Kidney (tissue), 22 donors: ENCODE measurements at places on chromosomes 2 and 18. TPM values are rescaled to one million over a fixed set of nuclear protein-coding genes. Genes with fewer than 3 reads are reported as not detected.

NYAP2 gene
- total RNA-seq, result 0.66 TPM

RAB17 gene
- 59.1 TPM for total RNA-seq

GALNT14 gene
- 84.6 TPM for total RNA-seq

TRIM43 gene
- total RNA-seq, result not detected

UGT1A10 gene
- total RNA-seq, result not detected

DDX1 gene
- 90.0 TPM for total RNA-seq

LIMS4 gene
- total RNA-seq, result 2.9 TPM

MYCN gene
- total RNA-seq, result 1.7 TPM

HRH4 gene
- total RNA-seq, result not detected

GREB1 gene
- total RNA-seq, result 0.98 TPM

WNT10A gene
- total RNA-seq, result 10.2 TPM

NEURL3 gene
- 3.2 TPM for total RNA-seq

POTEJ gene
- total RNA-seq, result not detected

CLK1 gene
- total RNA-seq, result 108 TPM

MARS2 gene
- 6.3 TPM for total RNA-seq

KRTCAP3 gene
- total RNA-seq, result 32.1 TPM

PRR30 gene
- total RNA-seq, result not detected

COL3A1 gene
- total RNA-seq, result 138 TPM
